ENCODE measurements at places on chromosomes 5 and 9.

DNA sequence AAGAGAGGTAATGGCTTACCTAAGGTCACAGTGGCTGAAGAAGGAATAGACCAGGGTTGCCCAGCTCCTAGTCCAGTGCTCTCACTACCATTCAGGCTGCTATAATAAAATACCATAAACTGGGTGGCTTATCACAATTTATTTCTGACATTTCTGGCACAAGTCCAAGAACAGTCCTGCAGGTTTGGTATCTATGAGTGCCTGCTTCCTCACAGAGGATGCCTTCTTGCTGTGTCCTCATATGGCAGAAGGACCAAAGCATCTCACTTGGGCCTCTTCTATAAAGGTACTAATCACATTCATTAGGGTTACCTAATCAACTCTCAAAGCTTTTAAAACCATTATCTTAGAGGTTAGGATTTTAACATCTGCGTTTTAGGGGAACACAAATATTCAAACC is 17.2 kb downstream of the STARD4 start:
- DNase-seq = no peak

DNA sequence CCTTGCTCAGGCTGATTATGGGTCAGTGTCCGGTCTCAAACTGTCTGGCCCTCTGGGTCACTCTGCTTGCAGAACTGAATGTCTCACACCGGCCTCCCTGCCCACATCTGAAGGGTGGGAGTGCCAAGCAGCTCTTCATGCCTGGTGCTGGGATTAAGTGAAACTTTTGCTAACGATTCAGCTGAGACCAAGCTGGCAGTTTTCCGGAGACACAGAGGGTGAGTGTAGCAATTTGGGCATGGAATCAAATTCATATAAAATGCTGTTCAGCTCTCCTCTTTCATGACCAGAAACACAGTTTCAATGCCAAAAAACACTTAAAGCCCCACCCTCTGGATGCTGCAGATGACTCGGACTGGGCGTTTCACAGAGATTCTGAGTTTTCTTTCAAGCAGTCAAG is 207.5 kb downstream of the NXNL2 start:
- no peak for DNase-seq

GRCh38 chr5:43037636-43038495 is 2.3 kb downstream of the ANXA2R start:
- DNase-seq = no peak

DNA sequence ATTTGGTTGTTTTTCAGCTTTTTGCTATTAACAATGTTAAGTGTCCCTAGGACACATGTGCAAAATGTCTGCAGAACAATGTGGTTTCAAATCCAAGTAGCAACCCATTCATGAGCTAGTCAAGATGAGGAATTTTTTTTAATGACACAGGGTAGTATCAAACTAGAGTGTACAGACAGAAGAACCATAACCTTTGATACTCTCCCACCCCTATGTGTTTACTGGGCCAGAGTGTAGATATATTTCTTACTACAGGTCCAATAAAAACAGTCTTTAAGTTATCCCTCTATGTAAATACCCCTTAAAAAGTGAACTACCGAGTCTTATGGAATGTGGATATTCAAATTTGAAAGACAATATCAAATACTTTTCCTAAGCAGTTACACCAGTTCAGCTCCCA is 45.6 kb downstream of the AUH start:
- no peak for DNase-seq

GRCh38 chr9:91515074-91515687 is 91.5 kb upstream of the NFIL3 start:
- DNase-seq = no peak

- no peak for DNase-seq
These were observed 48.4 kb upstream of the PWWP2A start for GRCh38 chr5:160167624-160168165.

DNA sequence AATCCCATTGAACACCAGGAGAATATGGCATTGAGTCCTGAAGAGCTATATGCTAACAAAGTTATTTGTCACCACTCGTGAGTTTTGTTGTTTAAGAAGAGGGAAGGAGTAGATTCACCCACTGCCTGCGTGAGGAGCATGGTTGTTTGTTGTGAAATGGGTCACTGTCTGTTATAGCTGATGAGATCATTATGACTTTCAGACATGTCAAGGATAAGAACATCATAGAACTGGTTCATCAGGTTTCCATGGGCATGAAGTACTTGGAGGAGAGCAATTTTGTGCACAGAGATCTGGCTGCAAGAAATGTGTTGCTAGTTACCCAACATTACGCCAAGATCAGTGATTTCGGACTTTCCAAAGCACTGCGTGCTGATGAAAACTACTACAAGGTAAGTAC is 76.9 kb downstream of the SYK start:
- no peak for DNase-seq

DNA sequence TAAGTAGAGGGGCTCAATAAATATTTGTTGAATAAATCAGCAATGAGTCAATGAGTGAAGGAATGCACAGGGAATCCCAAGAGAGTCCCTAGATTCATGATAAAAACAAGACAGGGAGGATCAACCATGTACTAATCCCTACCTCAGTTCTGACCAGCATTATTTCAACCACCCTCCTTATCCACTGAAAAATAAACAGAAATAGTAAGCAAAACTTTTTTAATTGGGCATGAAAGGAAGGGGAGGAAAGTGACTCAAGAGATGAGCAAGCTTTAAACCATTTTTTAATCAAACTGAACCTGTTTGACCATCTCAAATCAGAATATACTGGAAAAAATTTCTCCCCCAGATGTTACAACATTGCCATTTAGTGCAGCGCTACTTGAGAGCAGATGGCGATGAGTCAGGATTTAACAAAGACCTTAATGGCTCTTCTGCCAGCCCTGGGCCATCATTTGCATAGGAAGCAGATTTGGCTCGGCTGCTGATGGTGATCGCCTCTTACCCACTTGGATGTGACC is 194.8 kb upstream of the SLC30A5 start:
- DNase-seq = no peak

DNA sequence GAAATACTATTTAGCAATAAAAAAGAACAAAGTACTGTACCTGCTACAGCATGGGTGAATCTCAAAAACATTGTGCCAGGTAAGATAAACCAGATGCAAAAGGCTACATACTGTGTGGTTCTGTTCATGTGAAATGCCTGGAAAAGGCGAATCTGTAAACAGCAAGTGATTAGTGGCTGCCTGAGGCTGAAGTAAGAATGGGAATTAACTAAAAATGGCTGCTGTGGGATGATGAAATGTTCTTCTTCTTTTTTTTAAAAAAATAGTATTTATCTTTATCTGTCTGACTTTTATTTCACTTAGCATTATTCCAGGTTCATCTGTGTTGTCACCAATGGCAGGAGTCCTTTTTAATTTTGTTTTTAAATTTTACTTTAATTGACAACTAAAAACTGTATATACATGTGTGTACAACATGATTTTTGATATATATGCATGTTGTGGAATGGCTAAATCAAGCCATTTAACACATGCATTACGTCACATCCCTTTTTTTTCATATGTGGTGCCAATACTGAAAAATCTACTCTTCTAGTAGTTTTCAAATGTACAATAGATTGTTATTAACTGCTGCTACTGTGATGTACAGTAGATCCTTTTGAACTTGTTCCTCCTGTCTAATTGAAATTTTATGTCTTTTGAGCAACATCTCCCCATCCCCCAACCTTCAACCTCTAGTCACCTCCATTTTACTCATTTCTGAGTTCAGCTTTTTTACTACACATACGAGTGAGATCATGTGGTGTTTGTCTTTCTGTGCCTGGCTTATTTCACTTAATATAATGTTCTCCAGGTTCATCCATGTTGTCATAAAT is 62.9 kb upstream of the TNFAIP8 start:
- no peak for DNase-seq

- DNase-seq = no peak
These were observed 77.3 kb downstream of the LRSAM1 start for GRCh38 chr9:127528422-127529251.

GRCh38 chr5:35218981-35219380 is 11.3 kb downstream of the PRLR start:
- DNase-seq = no peak

- DNase-seq = peak; percentile 31
These were observed 599.8 kb upstream of the BRINP1 start for GRCh38 chr9:119968836-119969707.

GRCh38 chr9:16316911-16317817 is 553.3 kb downstream of the BNC2 start:
- no peak for DNase-seq

GRCh38 chr9:113183956-113184488 is 33.2 kb downstream of the SLC31A2 start:
- no peak for DNase-seq

GRCh38 chr5:10352430-10353240 is 860 bp upstream of the MARCHF6 start:
- no peak for DNase-seq

- DNase-seq = no peak
These were observed 39.0 kb downstream of the TRIP13 start for GRCh38 chr5:931570-932145.

- no peak for DNase-seq
These were observed 24.4 kb downstream of the ZNF474 start for GRCh38 chr5:122153774-122154173.

DNA sequence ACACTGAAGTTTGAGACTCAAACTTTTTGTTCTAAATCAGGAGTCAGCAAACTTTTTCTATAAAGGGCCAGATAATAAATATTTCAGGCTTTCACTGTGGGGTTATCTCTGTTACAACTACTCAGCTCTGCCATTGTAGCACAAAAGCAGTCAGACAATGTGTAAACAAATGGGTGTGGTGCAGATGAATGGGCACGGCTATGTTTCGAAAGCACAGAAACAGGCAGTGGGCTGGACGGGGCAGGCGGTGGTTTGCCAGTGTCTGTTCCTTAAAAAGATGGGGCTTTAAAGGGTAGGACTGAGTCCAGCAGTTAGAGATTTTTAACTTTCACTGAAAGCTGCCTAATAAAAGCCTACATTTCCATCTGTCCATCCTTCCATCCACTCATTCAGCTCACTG is 48.9 kb downstream of the PFDN1 start:
- DNase-seq = no peak

DNA sequence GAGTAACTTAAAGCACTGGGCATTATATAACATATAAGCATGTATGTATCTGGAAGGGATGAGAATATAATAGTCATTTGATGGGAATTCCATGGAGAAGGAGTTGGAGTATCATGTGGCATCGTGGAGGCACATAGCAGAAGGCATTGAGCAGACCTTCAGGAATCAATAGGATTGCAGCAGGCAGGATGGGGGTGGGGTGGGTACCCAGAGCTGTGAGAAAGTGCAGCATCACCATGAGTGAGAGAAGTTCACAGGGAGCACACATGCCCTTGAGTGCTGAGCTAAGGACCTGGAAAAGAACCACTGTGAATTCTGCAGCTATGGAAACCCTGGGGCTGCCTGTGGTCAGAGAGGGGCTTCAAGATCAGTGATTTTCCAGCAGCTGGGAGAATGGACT is 57.3 kb downstream of the MED10 start:
- DNase-seq = no peak

GRCh38 chr5:172411484-172412072 is 42.7 kb downstream of the SH3PXD2B start:
- no peak for DNase-seq

DNA sequence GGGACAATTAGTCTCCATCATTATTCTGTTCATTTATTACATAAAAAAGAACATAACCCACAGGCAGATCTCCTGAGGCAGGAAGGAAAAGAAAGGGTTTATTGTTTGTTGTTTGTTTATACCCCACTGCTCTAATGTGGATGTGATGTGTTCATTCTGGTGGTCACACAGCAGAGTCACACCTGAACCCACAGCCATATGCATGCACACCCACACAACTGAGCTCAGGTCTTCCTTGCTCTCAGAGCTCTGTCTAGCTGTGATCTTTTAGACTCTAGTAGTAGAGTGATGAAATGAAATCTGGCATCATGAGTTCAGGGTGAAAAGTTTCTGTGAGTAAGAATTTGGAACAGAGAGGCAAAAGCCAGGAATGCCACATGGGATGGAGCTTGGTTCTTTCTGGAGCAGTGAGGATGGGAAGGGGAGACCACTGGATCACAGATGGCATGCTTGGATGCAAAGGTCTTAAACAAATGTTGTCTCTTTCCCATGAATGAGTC is 227.0 kb downstream of the PAPPA start:
- no peak for DNase-seq

- no peak for DNase-seq
These were observed 34.2 kb upstream of the IL7R start for GRCh38 chr5:35822511-35822910.

GRCh38 chr5:150621301-150621700 is 19.2 kb upstream of the SYNPO start:
- no peak for DNase-seq

- no peak for DNase-seq
These were observed 173.7 kb downstream of the CARTPT start for GRCh38 chr5:71892641-71893365.

GRCh38 chr9:121067640-121068039 is 7.1 kb upstream of the CNTRL start:
- no peak for DNase-seq

DNA sequence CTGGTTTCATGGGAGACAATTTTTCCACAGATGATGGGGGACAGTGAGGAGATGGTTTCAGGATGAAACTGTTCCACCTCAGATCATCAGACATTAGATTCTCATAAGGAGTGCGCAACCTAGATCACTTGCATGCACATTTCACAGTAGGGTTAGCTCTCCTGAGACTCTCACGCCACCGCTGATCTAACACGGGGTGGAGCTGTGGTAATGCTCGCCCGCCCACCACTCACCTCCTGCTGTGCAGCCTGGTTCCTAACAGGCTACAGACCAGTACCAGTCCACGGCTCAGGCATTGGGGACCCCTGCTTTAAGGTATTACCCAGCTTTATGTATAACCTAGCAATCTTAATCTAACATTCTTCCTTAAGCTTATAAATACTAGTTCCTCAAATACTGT is 35.6 kb downstream of the TTC39B start:
- no peak for DNase-seq

DNA sequence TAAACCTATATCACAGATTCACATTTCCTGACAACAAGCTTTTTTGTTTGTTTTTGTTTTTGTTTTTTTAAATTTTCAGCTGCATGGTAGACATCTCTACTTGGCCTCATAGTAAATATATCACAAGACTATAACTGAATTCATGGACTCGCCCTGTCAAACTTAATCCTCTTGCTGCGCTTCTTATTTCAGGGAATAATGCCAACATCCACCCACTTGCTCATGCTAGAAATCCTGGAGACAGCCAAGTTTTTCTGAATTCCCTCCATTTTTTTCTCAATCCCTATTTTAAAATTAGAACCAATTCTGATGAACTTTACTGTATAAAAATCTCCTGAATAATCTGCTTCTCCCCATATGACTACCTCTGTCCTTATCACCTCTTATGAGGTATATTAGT is 283.6 kb upstream of the RPS23 start:
- DNase-seq = no peak

- no peak for DNase-seq
These were observed 120.3 kb upstream of the SPATA31C2 start for GRCh38 chr9:88258601-88259000.

GRCh38 chr5:137216976-137217598 is 282.0 kb downstream of the SPOCK1 start:
- DNase-seq = no peak

DNA sequence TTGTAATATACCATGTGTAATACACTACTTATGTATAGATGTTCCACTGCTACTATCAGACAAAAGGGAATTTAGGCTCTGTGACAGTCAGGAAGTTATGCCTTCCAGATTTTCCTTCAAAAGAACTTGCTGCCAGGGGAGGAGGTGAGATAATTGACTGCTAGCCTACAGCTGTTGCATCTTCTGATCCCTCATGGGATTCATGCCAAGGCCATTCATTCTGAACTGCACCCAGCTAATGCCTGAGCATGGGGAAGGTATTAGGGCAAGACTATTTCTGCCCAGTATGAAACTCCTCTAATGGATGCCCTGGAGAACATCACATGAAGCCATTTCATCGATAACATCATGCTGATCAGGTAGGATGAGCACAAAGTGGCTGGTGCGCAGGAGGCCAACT is 746.5 kb upstream of the ZNF608 start:
- no peak for DNase-seq

Data from smooth muscle cell of the brain vasculature (primary cell).